CD4-positive, alpha-beta T cell treated with Interleukin-2 at 100 ng/mL for 4 hours (primary cell): ENCODE measurements at places on chromosomes 4 and X.

DNA sequence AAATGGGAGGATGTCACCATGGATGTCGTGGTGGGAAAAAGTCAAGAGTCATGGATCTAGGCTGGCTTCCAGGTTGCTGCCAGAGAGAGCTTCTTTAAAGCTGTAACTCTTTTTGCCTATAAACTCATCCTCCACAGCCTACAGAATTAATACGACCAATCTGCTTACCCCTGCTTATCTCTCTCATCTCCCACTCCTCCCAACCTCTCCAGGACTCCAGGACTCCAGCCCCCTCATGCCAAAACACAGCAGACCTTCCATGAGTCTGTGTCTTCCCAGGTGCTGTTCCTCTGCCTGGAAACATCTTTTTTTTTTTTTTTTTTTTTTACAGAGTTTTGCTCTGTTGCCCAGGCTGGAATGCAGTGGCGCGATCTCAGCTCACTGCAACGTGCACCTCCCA is 15.3 kb upstream of the SLC10A4 start:
- DNase-seq, result no peak

- no peak for DNase-seq
Observed at GRCh38 chr4:80841587-80842281, 188.8 kb upstream of the BMP3 start.

DNA sequence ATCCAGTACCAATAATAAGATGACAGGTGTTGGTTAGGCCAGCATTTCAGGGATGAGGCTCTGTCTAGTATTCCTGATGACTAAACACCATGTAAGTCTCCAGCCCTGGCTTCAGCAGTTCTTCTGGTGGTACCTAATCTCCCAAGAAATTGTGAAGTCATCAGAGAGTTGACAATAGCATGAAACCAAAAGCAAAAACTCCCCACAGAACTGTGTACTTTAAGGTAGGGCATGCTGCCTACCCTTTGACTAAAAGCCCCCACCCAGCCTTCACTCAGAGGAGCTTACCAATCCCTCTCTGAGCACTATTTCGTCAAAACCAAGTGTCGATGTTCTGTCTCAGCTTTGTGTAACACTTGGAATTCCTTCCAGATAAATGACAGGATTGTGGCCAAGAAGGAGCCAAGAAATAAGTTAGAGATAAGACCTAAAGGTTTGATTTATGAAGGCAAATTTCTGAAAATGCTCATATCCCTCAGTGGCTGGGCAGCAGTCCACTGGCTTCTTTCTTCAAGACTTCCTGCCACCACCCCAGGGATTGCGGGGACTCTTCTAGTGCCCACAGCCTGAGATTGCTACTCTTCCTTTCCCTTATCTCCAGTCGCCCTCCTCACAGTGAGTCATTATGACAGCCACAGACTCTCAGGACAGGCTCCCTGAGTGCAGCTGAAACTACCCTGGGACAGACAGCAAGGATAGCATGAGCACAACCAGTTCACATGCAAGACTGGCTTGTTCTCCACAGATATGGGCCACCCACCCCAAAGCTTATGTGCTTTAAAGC is 67.3 kb upstream of the LHFPL1 start:
- DNase-seq, result no peak

DNA sequence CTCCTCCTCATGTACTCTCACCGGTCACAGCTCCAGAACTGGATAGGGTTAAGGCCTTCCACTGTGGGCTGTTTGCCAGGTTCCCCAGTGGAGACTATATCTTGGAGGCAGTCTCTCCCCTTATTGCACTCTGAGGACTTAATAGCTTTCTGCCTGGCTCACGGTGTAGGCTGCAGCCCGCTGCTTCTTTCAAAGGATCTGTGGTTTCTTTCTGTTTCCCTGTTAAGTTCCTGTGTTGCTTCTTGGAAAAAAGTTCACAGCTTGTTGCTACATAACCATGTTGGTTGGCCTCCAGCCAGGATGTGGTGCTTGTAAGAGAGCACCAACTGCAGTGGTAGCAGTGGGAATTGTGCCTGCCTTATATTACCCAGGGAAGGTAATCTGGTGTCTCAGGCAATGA is 24.9 kb upstream of the ZDHHC15 start:
- DNase-seq, result no peak

DNA sequence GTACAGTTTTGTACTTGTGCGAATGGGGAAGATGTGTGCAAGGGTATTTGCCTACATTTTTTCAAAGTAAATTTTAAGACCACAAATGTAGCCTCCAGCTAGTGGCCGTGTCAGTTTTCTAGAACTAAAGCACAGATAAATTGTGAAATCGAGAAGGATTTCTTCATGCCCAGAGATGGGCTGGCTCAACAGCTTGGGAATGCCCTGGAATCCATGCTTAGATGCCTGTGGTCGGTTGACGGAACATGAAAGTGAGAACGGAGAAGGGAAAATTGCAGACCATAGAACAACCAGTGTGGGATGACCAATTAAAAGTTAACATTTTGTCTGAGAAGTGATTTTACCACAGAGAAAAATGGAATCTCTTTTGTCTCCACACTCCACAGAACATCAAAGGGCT is 73.2 kb upstream of the VCX2 start:
- DNase-seq, result no peak

DNA sequence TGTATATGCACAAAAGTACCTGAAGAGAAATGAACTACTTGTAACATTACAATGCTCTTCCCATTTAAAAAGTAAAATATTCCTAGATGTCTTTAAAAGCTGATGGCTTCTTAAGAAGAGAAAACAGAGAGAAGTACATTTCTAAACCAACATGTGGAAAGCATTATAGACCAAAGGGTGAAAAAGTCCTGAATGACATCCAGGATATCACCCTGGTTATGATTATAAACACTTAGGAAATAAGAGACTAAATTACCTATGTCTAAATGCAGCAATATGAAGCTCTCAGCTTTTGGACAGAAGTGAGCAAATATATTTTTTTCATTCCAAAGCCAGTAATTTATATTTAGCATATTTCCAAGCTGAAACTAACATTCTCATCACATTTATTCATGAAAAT is 21.7 kb upstream of the EGFL6 start:
- DNase-seq, result no peak

DNA sequence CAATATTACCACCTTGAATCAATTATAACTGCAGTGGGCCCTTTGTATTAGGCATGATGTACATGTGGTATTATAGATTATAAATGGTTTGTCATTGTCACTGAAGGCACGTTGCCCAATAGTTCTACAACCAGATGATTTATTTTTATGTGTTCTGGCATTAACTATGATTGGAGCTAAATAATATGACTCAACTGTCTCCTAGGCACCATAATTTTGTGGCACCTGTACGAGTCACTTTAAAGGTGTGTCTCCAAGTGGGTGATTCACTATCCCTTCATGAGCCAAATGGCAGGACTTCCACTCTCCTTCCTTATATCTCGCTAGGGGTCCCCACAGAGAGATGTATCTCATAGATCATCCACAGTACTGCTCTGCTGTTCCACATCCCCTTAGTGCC is 6.1 kb upstream of the SMPX start:
- no peak for DNase-seq

GRCh38 chr4:151296227-151296626 is 19.3 kb downstream of the PRSS48 start:
- DNase-seq, result no peak

DNA sequence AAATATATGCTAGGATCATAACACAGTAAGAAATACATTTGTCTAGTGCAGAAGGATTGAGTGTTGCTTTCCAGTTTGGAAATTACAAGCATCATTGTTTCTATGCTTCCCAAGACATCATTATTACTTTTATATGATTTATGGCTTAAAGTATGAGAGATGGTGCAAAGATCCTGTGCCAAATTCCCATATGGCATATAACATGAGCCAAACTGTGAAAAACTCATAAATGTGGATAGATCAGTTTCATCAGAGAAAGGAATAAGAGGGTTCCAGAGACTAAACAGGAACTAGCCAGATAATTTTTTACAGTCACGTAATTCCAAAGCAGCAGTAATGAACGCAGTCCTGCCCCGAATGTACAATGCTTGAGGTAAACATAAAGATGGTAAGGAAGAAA is 126.3 kb downstream of the PRDM5 start:
- no peak for DNase-seq

DNA sequence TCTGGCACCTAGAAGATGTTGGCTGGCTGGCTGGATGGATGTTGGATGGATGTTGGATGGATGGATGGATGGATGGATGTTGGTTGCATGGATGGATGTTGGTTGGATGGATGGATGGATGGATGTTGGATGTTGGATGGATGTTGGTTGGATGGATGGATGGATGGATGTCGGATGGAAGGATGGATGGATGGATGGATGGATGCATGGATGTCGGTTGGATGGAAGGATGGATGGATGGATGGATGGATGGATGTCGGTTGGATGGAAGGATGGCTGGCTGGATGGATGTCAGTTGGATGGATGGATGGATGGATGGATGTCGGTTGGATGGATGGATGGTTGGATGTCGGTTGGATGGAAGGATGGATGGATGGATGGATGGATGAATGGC is 96.7 kb downstream of the PSAPL1 start:
- DNase-seq, result no peak

DNA sequence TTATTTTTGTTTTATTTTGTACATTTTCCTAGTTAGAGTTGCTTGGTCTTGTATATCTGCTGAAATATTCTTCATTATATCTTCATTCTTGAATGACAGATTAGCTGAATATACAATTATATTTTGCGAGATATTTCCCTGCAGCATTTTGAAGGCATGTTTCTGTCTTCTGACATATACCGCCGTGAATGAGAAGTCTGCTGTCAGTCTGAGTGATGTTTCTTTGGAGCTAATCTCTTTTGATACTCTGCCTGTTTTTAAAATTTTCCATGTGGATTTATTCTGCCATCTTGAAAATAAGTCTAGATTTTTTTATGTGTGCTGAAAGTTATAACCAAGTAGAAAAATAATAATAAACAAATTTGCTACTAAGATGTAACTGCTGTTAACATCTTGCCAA is 148.5 kb downstream of the MAGEC1 start:
- no peak for DNase-seq
